A172 (cell line): ENCODE measurements at places on chromosomes 16 and 17.

- no peak for DNase-seq
These were observed 31.8 kb downstream of the C16orf82 start for GRCh38 chr16:27098366-27099049.

- no peak for DNase-seq
These were observed 84.6 kb downstream of the GP2 start for GRCh38 chr16:20242568-20243255.

DNA sequence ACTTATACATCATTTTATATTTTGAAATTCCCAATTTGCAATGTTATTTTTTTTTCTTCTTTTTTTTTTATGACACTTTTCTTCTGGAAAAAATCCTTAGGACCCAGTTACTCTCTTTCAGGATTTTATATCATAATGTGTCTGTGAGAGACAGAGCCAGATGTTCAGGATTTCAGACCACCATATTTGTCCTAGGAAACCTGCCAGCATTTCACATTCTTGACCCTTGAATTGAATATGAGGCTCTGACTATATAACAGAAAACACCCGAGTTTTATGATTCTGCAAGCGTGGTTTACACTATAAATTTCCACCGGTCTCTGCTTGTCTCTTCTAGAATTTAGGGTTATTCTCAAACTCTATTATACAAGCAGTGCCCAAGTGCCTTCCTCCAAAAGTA lies 621.0 kb downstream of the WWOX start:
- no peak for DNase-seq

- DNase-seq = no peak
These were observed 7.5 kb upstream of the KREMEN2 start for GRCh38 chr16:2956579-2956956.

GRCh38 chr16:29313559-29314048 lies 92.9 kb downstream of the NPIPB11 start:
- DNase-seq = no peak

GRCh38 chr16:67537636-67538591 lies 9.3 kb downstream of the RIPOR1 start:
- DNase-seq = no peak

- DNase-seq = no peak
These were observed 2.4 kb downstream of the EPN2 start for GRCh38 chr17:19239544-19239943.

DNA sequence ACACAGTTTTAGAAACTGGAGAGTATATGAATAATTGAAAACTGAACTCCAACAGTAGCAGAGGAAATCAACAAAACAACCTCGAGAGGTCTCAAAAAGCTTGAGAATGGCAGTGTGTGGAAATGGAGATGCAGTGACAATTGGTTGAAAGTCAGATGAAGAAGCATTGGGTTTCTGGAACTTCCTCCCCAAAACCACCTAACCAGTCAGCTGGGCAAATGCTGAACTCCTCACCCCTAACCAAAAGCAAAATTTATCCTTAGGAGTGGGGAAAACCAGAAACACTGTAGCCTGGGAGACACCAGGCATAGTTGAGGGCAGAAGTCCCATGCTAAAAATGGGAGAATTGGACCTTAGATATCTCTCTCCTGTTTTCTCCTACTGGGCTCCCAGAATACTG lies 109.9 kb downstream of the TANC2 start:
- DNase-seq = no peak

DNA sequence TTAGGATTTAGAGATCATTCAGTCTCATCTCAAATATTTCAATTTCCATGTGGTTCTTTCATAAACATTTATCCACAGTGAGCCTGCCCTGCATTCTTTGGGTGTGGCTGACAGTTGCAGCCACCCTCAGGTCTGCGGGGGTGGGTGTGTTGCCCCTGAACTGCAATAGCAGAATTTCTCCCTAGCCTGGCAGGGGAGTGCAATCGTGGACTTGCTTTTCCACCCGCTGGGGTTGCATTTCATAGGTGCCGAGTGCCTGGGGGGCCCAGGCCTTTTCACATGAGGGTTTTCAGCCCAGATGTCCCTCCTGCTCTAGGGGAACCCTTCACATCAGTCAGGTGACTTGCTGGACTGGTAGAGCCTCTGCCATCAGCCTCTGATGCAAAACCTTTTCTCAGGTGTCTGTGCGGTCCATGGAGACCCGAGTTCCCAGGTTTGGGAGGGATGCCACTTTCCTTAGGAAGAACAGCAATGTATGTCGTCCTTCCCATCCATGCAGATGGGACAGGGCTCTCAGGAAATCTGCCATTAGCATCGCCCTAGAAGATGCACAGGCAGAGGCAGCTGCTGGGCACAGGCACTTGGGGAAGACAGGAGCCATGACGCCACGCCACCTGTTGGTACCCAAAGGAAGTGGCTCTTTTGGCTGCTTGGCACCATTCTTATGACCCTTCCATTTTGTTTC lies 2.4 kb upstream of the USP36 start:
- peak; percentile 58 for DNase-seq

- peak; percentile 72 for DNase-seq
These were observed 9.8 kb upstream of the MAP3K14 start for GRCh38 chr17:45326626-45327025.

GRCh38 chr17:1693339-1693738 lies 8.7 kb upstream of the PRPF8 start:
- DNase-seq = peak; percentile 22

DNA sequence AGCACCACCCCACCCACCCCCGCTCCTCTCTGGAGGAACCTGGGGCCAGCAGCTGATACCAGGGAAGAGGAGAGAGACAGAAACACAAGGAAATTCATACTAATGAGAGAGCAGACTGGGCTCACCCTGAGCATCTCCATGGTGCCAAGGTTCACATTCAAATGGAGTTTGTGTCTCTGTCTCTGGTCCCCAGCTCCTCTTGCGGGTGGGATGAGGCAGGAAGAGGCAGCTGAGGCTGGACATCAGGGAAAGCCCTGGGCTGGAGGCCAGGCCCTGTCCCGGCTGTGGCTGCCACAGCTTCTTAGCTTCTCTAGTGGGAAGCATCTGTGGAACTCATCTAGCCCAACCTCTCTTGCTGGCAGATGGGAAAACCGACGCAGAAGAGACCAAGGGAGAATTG lies 121.5 kb downstream of the SDK2 start:
- no peak for DNase-seq

DNA sequence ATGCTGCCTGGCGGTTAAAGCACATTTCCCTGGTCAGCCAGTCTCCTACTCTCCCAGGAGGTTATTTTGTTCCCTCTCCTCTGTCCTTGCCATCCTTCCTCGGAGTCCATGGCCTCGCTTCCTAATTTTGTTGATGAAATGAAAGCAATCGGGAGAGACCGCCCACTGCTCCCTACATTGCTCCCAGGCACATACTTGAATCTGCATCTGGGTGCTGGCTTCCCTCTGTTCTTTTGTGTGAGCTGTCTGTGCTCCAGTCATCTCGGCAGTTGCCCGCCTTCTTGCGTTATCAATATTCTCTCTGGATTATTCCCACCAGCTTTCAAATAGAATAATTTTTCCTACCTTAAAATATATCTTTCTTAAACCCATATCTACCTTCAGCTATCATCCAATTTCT lies 11.1 kb downstream of the KRT23 start:
- DNase-seq = no peak

- peak; percentile 94 for DNase-seq
These were observed 3.6 kb downstream of the ZNF267 start for GRCh38 chr16:31876951-31877828.

DNA sequence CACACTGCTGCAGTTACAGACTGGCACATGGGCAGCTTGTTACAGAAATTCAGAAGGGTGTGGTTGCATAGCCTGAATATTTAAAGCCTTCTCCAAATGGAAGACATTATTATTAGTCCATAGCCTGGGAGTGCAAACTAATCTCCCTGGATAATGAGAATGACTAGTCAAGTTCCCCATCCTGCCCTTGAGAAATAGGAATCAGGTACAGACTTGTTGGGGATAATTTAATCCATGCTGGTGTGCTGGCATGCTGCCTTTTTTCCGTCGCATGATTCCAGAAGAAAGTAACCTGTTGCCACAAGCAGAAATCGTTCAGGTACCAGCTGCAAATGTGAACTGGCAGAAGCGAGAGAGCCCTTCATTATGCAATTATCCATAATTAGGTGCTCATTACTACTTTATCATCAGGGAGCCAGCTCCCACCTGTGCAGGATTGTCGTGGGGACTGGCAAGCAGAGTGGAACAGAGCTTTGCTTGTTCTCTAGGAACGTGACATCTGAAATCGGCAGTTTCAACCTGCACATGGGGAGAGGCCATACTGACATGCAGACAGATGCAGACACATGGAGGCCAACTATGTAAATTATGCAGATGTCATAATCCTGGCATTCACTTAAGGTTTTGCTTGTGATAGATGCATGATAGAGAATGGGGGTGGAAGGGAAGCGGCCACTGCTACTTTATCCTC lies 419.4 kb downstream of the PMP22 start:
- DNase-seq = no peak
